ENCODE measurements at places on chromosomes 1 and 21. TPM values are rescaled to one million over a fixed set of nuclear protein-coding genes. Genes with fewer than 3 reads are reported as not detected.

DNA sequence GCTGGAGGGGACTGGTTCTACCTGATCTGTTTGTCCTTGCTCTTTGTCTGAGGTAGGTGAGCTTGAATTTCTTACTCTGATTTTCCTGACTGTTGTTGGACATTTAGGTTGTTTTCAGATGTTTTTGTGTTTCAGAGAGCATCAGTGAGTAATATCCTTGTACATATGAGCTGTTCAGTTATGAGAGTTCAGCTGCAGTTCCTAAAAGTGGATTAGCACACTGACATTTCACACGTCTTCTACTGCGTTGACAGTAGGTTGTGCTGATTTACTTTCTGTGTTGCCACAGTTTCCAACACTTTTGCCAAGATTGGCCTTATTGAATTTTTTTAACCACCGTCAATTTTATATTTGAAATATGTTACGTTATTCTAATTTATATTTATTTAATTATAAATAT, 27.7 kb downstream of the CXADR start:
- H3K27me3 ChIP-seq: no peaks in the 10 kb centered on the region
- H3K27ac ChIP-seq: no peak overlapping the region
- no peak for DNase-seq
- H3K36me3 ChIP-seq: no peaks in the 10 kb centered on the region

GRCh38 chr1:9421533-9421873, 117.8 kb upstream of the SLC25A33 start:
- peaks cover 57% of the 10 kb centered on the region for H3K27me3 ChIP-seq
- H3K27ac ChIP-seq: no peak overlapping the region
- H3K4me1 ChIP-seq: peaks cover 43% of the 10 kb centered on the region
- no peak overlapping the region for H3K4me3 ChIP-seq

- peaks cover 24% of the 10 kb centered on the region for H3K27me3 ChIP-seq
- no peaks in the 10 kb centered on the region for H3K36me3 ChIP-seq
- no peak for DNase-seq
- no peak overlapping the region for H3K27ac ChIP-seq
Measured at GRCh38 chr1:156075775-156076204, 6.5 kb downstream of the MEX3A start.

DNA sequence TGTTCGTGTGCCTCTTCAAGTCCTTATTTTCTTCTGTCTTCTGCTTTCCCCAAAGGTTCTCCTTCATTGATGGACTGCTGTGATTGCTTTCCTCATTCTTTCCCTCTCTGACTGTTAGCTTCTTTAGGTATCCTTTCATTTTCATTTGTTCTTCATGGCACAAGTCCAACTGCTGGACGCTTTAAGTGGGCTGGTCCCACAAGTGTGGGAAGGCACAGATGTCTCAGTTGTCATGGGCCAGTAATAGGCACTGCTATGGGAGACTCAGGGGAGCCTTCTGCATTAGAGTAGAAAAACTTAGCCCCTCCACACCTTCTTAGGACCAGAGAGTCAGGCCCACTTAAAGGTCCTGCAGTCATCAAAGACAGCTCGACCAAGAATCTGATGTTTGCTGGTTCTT, 122.3 kb upstream of the C1orf105 start:
- DNase-seq: no peak
- no peaks in the 10 kb centered on the region for H3K36me3 ChIP-seq
- H3K27ac ChIP-seq: no peak overlapping the region
- no peaks in the 10 kb centered on the region for H3K4me1 ChIP-seq
- no peaks in the 10 kb centered on the region for H3K27me3 ChIP-seq
- no peak overlapping the region for H3K4me3 ChIP-seq

Gene TCP10L
- 0.73 TPM for total RNA-seq

Gene ELAPOR1
- 21.4 TPM for total RNA-seq

Measured in T-cell (primary cell).